ENCODE measurements at places on chromosomes 12 and 14.

GRCh38 chr12:115375186-115375991 is 691.4 kb upstream of the TBX3 start:
- DNase-seq: no peak

GRCh38 chr14:41548666-41549065 is 58.0 kb upstream of the LRFN5 start:
- no peak for DNase-seq

DNA sequence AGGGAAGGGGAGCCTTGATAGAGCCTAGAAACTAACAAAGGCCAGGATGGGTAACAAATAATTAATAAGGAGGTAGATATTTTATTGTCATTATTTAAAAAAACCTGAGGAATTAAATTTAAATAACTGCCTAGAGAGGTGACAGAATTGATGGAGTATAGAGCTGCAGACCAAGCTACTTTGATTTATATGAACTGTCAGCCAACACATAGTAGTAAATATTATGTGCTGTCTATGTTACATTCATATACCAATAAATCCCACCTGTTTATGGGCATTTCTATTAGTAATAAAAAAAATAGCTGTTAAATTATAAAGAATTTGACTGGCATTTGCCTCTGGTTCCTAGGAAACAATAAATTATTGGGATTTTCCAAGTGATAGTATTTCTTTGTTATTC is 37.7 kb downstream of the TSPAN19 start:
- no peak for DNase-seq

GRCh38 chr12:47346251-47347019 is 266.7 kb upstream of the AMIGO2 start:
- DNase-seq: no peak

GRCh38 chr12:132433641-132434395 is 56.1 kb upstream of the FBRSL1 start:
- DNase-seq: no peak

GRCh38 chr14:59330455-59330854 is 134.7 kb downstream of the GPR135 start:
- no peak for DNase-seq

- no peak for DNase-seq
These were observed 10.0 kb upstream of the TEX22 start for GRCh38 chr14:105388110-105388951.

- no peak for DNase-seq
These were observed 24.7 kb upstream of the C14orf180 start for GRCh38 chr14:104554608-104555429.

- no peak for DNase-seq
These were observed 12.8 kb upstream of the NRDE2 start for GRCh38 chr14:90344331-90345238.

GRCh38 chr12:24280056-24280842 is 330.8 kb upstream of the SOX5 start:
- no peak for DNase-seq

DNA sequence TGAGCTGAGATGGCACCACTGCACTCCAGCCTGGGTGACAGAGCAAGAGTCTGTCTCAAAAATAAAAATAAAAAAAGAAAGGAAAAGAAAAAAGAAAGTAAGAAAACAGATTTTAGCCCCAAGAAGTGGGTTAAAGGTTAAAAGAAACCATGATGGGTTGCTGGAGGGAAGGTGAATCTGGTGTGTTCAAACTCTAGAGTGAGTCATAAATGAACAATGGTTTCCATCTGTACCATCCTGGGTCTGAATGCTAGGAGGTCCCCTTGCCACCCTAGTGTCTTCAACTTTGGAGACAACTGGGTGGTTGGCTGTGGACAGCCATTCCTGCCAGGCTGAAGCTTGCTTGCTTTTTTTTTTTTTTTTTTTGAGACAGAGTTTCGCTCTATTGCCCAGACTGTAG is 1.6 kb upstream of the RPS26 start:
- no peak for DNase-seq

GRCh38 chr12:28698553-28698952 is 450.5 kb upstream of the FAR2 start:
- DNase-seq: no peak

DNA sequence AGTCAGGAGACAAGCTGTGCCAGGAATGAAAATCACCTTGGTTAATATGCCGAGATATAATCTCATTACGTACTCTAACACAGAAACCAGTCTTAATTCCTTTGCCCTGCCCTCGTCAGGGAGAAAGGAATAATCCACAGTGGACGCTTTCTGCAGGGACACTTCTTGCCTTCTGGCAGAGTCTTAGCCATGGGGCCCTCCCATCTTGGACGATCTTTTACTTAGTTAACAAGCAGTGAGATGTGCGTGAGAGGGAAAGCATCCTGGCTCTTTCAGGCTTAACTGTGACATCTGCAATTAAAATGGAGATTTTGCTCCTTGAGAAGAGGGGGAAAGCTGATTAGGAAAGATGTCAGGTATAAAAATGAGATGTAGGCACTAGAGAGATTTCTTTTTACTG is 246.4 kb downstream of the TMEM132C start:
- DNase-seq: no peak

DNA sequence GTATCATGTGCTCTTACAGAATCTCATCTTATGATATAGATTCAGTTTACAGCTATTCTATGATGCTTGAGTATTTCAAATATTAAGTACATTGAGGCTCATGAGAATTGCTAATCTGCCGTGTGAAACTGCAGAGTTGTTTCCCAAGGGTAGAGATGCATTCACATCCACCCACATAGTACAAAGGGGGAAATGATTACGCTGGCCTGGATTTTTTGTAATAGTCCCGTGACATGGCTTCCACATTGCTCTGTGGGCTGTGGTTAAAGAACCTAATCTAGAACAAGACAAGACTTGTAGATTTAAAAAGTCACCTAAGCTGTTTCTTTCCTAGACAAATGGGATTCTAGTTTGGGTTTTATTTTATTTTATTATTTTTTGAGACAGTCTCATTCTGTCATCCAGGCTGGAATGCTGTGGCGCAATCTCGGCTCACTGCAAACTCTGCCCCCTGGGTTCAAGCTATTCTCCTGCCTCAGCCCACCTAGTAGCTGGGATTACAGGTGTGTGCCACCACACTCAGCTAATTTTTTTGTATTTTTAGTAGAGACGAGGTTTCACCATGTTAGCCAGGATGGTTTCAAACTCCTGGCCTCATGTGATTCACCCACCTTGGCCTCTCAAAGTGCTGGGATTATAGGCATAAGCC is 13.0 kb upstream of the RIOX1 start:
- no peak for DNase-seq

- DNase-seq: no peak
These were observed 323.6 kb downstream of the PCNX1 start for GRCh38 chr14:71230897-71231296.

DNA sequence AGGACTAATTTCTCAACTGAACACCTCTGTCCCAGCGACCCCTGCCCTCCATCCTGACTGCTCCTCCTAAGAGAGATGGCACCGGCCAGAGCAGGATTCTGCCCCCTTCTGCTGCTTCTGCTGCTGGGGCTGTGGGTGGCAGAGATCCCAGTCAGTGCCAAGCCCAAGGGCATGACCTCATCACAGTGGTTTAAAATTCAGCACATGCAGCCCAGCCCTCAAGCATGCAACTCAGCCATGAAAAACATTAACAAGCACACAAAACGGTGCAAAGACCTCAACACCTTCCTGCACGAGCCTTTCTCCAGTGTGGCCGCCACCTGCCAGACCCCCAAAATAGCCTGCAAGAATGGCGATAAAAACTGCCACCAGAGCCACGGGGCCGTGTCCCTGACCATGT is 756 bp downstream of the RNASE7 start:
- DNase-seq: no peak

DNA sequence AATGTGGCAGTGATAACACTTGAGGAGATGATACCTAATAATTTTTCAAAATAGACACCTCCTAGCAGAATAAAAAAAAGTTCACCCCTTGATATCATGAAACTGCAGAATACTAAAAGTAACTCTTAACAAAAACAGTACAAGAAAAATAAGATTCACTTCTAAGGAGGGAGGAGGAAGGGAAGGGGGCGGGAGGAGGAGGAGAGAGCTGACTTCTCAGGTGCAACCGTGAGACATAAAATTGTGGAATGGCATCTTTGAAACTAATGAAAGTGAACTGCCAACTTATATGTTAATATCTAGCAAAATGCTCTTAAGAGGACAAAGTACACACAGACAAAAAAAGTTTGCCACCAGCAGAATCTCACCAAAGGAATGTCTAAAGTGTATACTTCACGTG is 115.8 kb downstream of the SCFD1 start:
- DNase-seq: no peak

GRCh38 chr12:106879612-106880011 is 76.1 kb upstream of the TMEM263 start:
- no peak for DNase-seq

GRCh38 chr12:30980955-30981662 is 54.6 kb downstream of the TSPAN11 start:
- DNase-seq: no peak

- no peak for DNase-seq
These were observed 255.7 kb upstream of the FAR2 start for GRCh38 chr12:28893365-28893764.

DNA sequence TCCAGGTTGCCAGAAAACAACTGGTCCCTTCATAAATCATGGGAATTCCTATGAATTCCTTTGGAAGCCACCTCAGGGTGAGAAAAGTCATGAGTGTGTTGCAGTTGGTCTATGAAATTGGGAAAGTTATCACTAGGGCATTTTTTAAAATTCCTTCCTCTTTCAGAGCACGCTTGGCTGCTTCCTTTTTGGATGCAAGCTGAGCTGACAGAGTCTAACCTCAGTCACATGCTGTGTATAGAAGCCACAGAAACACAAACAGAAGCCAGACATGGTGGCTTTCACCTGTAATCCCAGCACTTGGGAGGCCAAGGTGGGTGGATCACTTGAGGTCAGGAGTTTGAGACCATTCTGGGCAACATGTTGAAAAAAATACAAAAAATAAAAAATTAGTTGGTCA is 21.7 kb upstream of the HELB start:
- no peak for DNase-seq

GRCh38 chr12:92735131-92735721 is 32.4 kb downstream of the PLEKHG7 start:
- DNase-seq: no peak

DNA sequence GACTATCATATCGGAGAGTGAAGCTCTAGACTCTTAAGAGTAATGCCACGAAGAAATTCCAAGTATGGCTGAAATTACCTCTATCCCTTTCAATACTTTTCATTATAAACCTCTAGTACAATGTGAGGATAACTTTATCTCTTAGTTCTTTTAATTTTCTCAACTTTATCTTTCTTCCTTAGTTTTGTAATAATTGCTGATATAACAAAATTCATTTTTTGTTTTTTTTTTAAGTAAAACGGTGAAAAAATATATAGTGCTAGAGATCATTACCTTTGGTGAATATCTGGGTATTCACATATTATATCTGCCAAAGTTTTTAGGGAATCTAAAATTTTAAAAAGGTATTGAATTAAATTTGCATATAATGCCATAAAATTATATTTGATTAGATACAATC is 19.5 kb upstream of the DNAAF2 start:
- DNase-seq: no peak

- DNase-seq: no peak
These were observed 317.6 kb upstream of the FKBP4 start for GRCh38 chr12:2477009-2477766.

DNA sequence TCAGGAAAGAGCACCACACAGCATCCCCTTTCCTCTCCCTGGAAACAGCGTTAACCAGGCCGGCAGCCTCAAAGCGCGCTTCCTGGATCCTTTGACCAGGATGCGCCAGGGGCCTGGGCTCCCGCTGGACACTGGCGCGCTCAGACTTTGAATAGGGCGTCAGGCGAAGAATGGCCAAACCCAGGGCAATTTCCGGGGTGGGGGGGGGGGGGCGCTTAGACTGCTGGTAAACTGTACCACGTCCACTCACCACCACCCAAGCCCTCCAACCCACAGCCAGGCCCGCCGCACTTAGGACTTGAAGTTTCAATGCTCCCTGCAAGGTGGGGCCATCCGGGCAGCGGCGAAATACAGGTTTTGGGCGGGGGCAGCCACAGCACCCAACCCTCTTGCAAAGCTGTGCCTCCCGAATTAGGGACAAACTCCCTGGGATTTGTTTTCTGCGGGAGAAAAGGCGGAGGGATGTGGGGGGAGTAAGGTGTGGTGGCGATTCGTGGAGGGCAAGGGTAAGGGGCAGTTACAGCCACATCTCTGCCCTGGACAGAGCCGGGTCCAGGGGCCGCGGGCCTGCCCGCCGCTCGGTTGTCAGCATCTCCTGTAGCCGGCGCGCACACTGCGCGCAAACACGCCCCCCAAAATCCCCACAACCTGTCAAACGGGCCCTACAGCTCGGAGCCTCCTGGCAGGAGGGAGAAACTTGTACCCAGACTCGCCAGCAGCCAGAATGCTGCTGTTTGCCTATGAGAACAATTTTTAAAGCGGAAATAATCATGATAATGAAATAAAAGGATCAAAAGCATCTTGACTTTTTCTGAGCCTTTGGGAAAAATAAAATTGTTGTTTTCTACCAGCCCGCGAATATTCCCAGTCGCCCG is 958 bp downstream of the RTN1 start:
- no peak for DNase-seq

DNA sequence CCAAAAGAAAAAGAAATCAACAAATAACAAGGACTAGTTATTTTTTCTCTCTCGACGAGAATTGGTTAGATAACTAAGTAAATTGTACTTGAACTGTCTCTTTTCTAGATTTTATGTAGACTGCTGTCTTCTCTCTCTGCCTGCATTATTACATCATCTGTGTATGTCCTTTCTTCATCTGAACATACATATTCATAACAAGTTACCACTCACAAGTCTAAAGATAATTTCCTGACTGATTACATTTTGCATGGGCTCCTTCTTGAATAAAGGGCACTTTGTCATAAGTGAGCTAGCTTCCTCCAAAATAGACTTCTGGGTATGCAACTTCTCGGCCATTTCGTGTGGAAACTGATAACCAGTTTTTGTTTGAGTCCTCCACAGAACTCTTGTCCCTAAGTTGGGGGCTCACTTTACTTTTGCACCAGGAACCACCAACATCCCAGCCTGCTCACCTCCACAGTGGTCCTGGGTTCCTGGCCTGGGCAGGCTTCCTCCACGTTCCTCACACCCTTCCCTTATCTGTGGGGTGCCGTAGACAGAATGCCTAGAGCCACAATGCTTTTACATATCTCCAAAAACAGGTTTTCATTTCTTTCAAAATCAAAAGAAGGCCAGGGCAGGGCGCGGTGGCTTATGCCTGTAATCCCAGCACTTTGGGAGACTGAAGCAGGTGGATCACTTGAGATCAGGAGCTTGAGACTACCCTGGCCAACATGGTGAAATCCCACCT is 6.2 kb upstream of the DDX47 start:
- DNase-seq: no peak

DNA sequence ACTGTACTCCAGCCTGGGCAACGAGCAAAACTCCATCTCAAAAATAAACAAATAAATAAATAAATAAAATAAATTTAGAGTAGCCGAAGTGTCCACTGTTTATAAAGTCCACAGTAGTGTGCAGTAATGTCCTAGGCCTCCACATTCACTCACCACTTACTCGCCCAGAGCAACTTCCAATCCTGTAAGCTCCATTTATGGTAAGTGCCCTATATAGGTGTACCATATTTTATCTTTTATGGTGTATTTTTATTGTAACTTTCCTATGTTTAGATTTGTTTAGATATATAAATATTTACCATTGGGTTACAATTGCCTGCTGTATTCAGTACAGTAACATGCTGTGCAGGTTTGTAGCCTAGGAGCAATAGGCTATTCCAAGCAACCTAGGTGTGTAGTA is 37.9 kb upstream of the GPRC5A start:
- no peak for DNase-seq

GRCh38 chr14:61973981-61974380 is 211.8 kb downstream of the SNAPC1 start:
- DNase-seq: no peak

Data from stimulated activated CD4-positive, alpha-beta T cell treated with anti-CD3 and anti-CD28 coated beads, Interleukin-1b, Interleukin-23, amount 100 ng/mL, for 24 hours (primary cell).